ENCODE measurements at places on chromosomes 2 and 18.

- no peak for DNase-seq
Observed at GRCh38 chr2:68839260-68839833, 31.9 kb downstream of the BMP10 start.

DNA sequence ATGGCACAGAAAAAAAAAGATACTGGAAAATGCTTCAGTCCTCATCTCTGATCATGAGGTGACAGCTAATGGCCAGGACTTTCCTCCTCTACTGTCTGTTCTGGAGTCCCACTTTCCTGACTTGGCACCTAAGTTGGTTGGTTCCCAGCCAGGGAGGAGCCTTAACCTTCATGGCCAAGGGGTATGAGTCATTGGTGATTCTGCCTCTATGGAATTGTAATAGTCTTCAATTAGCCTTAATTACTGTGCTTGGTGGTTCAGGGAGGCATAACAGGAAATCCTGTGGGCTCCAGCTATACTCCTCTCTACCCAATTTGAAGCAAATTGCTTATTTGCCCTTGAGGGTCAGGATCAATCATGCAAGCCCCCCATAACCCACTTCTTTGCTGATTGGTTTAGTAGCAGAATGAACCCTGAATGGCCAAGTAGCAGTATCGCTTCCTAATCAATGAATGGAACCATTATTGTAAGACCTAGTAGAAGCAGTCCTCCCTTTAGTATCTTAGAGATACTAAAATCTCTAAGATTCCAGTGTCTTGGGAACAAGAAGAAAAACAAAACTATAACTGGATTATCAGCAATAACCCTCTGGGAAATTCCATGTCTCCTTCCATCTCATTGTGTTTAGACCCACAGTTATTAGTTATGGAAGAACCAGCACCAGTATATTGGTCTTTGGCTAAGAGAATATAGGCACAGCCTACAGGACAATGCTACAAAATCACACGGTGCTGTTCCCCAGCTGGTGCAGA, 109.0 kb downstream of the COL6A3 start:
- no peak for DNase-seq

DNA sequence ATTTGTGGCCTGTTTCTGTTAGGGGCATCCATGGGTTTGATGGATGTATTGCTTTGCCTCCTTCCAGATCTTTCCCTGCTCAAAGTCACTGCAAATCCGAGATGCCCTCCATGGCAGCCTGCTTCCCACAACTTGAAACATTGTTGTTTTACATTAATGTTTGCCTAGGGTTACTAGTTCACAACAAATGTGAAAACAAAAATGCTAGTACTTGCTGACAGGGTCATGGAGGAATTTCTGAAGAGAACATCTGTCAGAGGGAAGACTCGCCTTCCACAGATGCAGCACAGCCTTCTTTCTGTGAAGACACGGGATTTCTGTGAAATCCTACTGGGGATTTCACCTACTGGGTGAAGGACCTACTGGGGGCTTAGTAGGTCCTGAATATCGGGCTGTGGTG, 260.0 kb upstream of the FN1 start:
- DNase-seq = no peak

- DNase-seq = no peak
Observed at GRCh38 chr2:149724091-149724490, 136.5 kb upstream of the MMADHC start.

DNA sequence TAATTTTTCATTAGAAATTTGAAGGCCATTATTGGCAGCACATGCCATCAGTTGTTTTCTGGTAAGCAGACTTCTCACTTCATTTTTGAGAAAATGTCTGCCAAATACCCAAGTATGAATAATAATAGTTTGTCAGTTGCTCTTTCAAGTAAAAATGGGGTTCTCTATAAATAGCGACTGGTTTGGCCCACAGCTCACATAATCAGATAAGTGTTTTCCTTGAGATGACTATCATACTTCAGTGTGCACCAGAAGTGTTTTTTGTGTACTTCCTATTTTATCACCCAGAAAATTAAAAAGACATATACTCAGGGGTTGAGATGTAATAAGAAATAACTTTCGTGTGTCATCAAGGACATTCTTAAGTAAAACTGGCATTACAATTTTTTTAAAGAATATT, 147.1 kb downstream of the PHLPP1 start:
- DNase-seq = no peak

GRCh38 chr2:85162746-85163301, 29.6 kb downstream of the TCF7L1 start:
- DNase-seq = no peak

DNA sequence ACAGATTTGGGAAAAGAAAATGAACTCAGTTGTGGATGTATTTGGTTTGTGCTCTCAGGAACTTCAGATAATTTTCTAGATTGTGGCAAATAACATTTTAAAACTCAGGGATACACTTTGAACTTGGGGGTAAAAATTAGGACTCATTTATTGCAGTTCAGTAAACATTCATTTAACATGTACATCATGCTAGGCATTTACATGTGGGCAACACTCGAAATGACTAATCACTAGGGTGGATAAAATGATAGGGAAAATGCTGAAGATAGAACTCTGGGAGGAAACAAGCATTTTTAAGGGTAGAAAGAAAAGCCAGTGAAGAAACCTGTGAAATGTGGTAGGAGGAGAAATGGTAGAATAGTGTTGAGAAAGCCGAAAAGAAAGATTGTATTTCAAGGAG, 7.8 kb downstream of the FAM117B start:
- no peak for DNase-seq

GRCh38 chr2:85872536-85873161, 16.1 kb downstream of the ST3GAL5 start:
- DNase-seq = no peak

DNA sequence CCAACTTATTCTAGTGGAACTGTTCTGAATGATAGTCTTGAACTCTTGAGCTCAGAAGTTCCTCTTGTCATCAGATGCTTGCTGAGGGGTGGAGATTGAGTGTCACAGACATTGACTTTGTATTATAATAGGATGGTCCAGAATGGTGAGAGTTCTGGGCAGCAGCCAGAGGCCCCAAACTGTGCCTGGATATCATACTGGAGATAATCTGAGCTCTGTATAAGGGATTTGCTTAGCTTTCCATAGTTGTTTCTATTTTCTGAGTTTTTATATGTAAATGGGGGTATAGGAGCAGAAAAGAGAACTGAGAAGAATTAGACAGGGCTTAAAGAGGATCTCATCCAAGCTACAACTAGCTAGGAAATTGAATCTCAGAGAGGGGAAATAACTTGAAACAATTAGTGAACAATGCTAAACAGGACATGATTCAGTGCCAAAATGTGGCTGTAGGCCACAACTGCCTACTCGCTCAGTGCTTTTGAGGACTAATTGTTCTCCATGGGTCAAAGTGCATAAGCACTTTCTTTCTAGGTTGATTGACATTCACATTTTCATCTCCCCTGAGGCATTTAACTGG, 10.1 kb upstream of the LCLAT1 start:
- DNase-seq = no peak

DNA sequence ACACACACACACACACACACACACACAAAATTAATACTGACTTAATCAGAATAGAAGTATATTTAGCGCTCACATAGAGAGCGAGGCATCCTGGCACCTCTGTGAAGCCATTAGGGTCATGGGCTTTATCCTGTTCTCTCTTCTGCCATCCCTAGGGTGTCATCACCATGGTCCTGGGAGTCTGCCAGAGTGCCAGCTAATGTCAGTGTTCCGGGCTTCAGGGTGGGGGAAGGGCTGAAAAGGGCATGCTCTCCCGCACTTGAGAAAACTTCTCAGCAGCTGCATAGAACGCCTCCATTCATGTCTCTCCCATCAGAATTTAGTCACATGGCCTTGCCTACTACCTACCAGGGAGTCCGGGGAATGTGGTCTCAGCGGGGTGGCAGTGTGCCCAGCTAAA, 19.7 kb upstream of the DYNC2LI1 start:
- DNase-seq = no peak

DNA sequence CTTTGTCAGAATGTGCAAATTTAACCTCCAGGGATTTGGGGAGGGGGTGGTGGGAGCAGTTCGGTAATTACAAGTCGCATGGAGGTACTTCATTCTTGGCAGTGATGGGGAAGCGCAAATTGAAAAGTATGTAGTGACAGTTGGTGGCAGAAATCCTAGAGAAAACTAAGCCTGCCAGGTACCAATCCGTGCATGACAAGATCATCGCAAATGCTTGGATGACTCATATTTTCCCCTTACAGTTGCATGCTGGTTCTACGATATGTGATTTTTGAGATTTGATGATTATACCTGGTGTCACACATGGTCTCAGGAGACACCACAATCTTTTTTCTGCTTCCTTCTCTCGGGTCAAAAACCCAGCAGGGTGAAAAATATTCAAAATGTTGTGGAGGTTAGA, 479.7 kb upstream of the ID2 start:
- DNase-seq = no peak

- no peak for DNase-seq
Observed at GRCh38 chr2:54402350-54402749, 53.8 kb upstream of the SPTBN1 start.

DNA sequence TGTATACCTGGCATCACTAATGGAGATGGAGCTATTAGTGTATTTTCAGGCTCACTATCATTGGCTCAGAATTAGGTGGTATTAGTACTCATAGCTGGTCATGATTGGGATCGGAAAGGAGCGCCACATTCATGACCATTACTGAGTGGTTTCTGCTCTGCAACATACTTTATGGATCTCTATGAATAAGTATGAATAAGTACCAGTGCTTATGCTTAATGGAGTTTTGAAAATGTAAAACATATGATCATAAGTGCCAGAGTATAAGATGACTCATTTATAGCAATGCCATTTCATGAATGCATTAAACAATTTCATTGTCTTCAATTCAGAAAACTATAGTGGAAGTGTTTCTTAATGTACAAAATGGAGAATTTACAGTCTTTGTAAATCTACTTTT, 156.7 kb downstream of the GALNT3 start:
- no peak for DNase-seq

- peak; percentile 44 for DNase-seq
Observed at GRCh38 chr2:154623819-154624218, 74.7 kb upstream of the KCNJ3 start.

- no peak for DNase-seq
Observed at GRCh38 chr2:37869771-37870170, 55.3 kb upstream of the RMDN2 start.

DNA sequence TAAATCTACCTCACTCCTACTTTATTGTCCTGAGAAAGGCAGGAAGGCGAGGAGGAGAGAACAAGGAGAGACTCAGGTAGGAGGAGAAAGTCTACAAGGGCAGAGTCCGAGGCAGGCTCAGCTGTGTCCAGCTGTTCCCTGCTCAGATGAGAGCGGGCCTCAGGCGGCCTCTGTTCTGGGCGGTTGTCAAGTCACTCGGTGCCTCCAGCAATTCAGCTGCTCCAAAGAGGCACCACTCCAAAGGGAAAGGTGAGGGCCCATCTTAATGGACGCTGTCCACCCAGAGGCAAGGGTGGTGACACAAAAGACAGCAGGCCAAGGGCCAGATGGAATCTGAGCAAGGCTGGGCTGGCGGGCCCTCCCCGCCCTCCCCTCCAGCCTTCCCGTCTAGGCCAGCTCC, 101.4 kb upstream of the EPAS1 start:
- no peak for DNase-seq

DNA sequence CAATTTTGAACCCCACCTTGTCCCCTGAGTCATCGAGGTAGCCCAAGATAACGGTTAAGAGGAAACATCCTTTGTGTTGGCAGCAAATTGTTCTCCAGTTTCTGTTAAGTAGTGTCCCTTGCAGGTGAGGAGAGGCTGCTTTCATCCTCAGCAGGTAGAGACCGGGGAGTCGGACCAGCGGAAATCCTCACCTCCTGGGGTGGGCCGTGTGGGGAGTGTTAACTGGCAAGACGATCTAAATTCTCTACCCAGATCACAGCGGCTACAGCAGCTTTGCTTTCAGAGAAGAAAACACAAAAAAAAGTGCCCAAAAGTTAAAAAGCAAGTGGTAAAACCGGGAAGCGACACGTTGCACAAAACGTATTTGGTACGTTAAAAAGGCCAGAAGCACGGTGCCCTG, 63.2 kb downstream of the ADI1 start:
- DNase-seq = no peak

DNA sequence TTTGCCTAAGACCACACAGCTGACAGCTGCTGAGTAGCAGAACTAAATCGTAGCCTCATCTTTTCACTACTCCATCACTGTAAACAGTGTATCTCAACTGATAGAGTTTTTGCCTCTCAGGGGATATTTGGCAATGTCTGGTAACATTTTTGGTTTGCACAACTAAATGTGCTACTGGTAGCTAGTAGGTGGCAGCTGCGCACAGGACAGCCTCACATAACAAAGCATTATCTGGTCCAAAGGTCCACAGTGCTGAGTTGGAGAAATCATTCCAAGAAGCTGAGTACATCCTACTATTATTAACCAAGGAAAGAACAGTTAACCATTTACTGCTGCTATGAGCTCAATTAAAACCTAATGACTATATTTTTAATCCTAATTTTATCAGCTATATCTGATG, 6.1 kb upstream of the CCDC102B start:
- DNase-seq = no peak

- DNase-seq = no peak
Observed at GRCh38 chr2:191178806-191179514, 28.2 kb upstream of the STAT4 start.

GRCh38 chr2:123245156-123245555, 779.9 kb upstream of the CNTNAP5 start:
- no peak for DNase-seq

DNA sequence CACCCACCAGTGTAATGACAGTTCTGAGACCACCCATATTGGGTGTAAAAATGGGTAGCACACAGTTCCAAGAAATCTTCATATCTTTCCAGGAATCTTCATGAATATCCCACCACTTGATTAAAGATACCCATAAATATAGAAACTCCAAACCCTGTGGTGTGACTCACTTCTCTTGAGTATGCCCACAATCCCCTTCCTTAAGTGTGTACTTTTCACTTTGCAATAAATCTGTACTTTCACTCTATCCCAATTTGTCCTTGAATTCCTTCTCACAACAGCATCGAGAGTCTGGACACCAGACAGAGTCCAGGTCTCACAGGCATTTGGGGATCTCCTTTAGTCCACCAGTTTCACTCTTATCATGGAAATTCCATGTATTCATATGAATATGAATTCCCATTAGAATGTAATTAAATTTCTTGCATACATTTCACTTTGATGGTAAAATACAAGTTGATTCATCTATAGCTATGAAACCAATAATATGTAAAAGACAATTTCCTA, 287.0 kb upstream of the SESTD1 start:
- DNase-seq = no peak

DNA sequence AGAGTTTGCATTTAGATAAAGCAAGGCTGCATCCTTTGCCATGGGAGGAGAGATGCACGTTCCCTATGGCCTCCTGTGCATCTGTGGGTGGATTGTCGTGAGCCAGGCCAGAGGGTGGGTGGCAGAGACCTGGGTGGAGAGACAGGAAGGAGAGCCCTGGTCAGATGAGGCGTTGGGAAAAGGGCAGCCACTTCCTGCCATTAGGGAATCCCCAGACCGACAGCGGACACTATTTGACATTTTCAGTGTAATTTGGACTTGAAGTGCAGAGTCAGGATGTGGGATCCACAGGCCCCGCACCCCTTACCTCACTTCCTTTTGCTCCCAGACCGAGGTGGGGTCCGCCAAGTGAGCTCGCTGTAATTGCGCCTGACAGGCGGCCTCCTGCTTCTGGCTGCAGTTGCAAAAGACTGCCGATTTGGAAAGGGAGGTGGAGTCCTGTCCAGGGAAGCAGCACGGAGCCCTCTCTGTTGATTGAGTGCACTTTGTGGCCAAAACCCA, 150.0 kb downstream of the DYSF start:
- DNase-seq = no peak

GRCh38 chr2:127143841-127144782, 37.2 kb upstream of the BIN1 start:
- DNase-seq = no peak

Measured in neural crest cell (in vitro differentiated cells).